ENCODE measurements at places on chromosomes 2 and 18.

DNA sequence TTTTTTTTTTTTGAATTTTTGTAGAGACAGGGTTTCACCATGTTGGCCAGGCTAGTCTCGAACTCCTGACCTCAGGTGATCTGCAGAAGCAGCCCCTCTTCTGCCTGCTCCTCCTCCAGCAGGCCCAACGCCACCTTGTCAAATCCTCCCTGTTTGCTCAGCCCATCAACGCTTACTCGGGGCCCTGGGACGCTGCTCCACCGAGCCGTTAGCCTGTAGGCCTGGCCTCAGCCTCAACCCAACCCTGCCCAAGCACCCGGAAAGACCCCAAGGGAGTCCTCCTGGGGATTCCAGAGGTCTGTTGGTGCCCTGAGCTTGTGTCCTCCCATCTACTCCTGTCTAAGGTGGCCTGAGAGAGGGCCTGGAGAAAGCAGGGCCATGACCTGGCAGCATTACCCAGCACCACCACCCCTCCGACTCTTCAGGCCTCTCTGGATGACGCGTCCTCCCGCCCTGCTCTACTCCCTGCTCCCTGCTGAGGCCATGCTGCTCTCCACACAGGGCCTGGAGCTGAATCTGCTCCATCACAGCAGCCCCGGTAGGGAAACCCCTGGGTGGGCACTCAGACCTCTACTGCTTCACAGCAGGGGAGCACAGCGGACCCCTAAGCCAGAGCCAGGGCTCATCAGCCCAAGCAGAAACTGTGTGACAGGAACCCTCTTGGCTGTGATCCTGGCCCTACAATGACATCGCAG is 3.2 kb downstream of the STK25 start:
- DNase-seq: no peak

GRCh38 chr18:45373286-45373880 is 241.9 kb upstream of the SLC14A2 start:
- no peak for DNase-seq

GRCh38 chr2:233271693-233272092 is 20.2 kb downstream of the ATG16L1 start:
- no peak for DNase-seq

DNA sequence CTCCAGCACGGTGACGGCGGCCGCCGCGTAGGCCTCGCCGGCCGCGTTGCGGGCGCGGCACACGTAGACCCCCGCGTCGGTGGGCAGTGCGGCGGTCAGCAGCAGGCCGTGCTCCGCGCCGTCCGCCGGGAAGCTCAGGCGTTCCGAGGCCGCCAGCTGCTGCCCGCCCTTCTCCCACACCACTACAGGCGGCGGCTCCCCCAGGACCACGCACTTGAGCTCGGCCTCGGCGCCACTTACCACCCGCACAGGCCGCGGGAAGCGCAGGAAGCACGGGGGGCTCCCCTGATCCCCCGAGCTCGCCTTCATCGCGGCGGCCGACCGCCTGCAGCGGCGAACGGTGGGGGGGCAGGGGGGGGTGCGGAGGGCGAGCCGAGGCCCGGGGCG is 422 bp downstream of the OBSL1 start:
- no peak for DNase-seq

- no peak for DNase-seq
Measured at GRCh38 chr2:157887946-157888345, 11.8 kb upstream of the ACVR1 start.

GRCh38 chr2:205908212-205909183 is 177.5 kb downstream of the INO80D start:
- DNase-seq: no peak

- no peak for DNase-seq
Measured at GRCh38 chr2:88602022-88602421, 25.2 kb downstream of the EIF2AK3 start.

Measured in M059J (cell line).